ENCODE measurements at places on chromosomes 5 and 9.
A peak's percentile ranks its signal among the peaks of the same experiment; 100 is the strongest.

GRCh38 chr9:16828340-16829281 lies 41.9 kb downstream of the BNC2 start:
- peak; percentile 5 for DNase-seq

- no peak for DNase-seq
Observed at GRCh38 chr9:8850914-8851313, 1051.3 kb upstream of the DMAC1 start.

GRCh38 chr5:84383816-84384603 lies 670 bp downstream of the EDIL3 start:
- DNase-seq: no peak

DNA sequence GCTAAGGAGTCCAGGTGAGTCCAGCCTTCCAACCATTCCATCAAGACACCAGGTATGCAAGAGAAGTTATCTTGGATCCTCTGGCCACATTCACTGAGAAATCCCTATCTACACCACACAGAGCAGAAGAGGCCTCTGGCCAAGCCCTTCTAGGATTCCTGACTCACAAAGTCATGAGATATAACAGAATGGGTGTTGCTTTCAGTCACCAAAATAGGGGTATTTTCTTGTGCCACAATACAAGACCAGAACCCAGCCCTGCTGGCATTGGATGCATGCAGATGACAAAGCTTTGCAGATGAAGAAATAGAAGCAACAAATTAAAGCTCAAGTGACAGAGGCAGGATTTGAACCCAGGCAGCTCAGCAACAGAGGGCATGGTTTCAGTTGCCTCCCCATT lies 73.5 kb downstream of the PTPN3 start:
- DNase-seq: no peak

DNA sequence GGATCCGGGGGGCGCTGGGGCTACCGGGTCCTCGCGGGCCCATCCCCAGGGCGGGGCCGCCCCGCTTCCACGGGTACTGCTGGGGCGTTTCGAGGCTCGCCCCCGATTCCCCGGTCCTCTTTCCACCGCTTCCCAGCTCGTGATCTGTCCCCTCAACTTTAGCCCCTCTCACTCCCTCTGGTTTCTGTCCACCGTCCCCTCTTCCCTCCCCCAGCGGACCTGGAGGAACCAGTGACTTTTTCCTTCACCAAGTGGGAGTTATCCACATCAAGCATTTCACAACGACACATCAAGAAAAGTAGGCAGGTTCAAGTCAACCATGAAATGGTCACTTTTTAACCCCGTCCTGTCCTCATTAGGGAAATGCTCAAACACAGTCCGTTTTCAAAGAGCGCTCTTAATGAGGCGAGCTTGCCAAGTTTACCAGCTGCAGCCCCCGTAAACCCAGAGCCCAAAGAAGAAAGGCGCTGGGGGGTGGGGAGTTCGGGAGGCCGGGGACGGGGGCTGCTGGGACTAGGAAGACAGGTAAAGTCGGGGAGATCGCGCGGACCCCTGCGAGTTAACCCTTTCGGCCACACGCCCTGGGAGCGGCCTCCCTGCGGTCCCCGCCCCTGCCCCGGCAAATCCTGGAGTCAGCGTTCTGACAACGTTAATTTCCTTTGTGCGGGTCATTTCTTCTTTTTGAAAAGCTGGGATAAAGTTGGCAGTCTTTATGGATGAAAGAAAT lies 2.1 kb upstream of the NFIB start:
- peak; percentile 68 for DNase-seq

GRCh38 chr9:75607521-75607920 lies 283.0 kb upstream of the PCSK5 start:
- no peak for DNase-seq
